Left colon (tissue), 2 donors: ENCODE measurements at places on chromosomes 3 and 15. TPM values are rescaled to one million over a fixed set of nuclear protein-coding genes. Genes with fewer than 3 reads are reported as not detected.

DNA sequence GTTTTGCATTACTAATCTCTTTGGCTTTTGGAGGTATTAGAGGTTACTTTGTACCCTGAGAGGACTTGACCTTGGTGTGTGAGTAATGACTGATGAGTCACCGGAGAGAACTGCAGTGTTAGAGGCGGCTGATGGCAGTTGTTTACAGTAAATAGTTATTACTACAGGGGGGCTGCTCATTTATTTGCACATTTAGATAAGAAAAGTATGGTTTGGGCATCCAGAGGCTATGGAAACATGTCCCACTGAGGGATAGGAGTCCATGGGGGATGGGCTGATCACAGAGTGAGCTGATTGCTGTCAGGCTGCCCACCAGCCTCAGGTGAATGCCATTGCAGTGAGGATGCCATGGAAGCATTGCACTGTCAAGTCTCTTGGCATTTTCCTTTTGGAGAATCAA is 17.3 kb upstream of the STAC start:
- DNase-seq: no peak

DNA sequence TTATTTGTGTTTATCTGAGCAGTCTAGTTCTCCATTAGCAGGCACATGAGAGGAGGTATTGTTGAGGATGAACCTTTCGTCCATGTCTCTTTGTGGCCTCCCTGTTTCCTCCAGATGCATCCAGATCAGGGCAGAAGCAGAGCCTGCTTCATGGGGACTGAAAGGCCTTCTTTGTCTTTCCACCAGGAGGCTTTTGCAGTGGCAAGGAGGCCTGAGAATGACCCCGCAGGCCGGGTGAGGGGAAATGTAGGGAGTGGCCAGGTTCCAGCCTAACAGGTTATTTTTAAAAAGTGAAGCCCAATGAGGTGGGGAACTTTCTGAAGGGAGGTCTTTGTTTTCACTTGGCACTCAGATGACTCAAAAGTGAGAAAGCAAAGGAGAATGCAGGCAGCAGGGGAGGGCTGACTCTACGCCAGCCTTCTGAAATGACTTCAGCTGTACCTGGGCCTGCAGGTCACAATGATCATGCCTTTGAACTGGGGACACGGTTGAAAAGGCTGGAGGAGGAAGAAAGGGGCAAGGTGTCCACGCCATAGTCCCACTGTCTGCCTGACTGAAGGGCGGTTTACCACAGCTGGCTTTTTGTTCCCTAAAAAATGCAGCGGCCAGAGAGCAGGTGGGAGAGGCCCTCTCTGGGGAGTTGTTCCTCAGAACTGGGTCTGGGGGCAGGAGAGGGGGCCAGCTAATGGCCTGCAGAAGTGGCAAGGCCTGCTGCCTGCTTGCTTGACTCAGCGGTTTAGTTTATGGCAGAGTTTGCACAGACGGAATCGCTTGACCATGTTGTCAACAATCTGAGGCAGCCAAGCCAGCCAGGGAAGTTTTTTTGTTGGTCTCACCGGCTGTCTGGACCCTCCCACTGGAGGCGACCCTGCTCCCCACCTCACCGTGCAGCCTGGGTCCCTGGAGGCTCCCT is 28.7 kb downstream of the CMTM7 start:
- no peak for DNase-seq

The ARMC8 gene
- 40.7 TPM for total RNA-seq

GRCh38 chr3:173911446-173911845 is 513.9 kb downstream of the NLGN1 start:
- DNase-seq: no peak
